ENCODE measurements at places on chromosomes 4 and X.

GRCh38 chr4:44817930-44818329, 91.6 kb upstream of the GNPDA2 start:
- no peak for DNase-seq

GRCh38 chr4:1365271-1366178, 18.5 kb downstream of the UVSSA start:
- DNase-seq: peak; percentile 54

DNA sequence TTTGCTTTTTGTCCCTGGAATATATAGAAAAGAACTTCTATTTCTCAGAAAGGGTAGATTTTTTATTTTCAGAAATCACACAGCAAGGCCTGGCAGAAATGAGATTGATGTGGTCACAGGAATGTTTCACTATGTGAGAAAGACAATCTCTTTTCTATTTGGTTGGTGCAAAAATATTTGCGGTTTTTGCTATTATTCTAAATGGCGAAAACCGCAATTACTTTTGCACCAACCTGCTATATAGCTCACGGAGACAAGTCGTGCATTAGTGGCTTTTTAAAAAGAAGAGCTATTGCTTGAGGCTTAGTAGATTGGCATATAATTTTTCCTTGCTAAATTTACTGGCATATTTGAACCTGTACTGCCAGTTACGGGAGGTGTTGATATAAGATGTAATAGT, 100.4 kb downstream of the ITM2A start:
- DNase-seq: no peak

GRCh38 chr4:134337574-134337973, 136.0 kb upstream of the PABPC4L start:
- DNase-seq: no peak

- peak; percentile 73 for DNase-seq
Measured at GRCh38 chr4:120156120-120156718, 89.6 kb upstream of the MAD2L1 start.

DNA sequence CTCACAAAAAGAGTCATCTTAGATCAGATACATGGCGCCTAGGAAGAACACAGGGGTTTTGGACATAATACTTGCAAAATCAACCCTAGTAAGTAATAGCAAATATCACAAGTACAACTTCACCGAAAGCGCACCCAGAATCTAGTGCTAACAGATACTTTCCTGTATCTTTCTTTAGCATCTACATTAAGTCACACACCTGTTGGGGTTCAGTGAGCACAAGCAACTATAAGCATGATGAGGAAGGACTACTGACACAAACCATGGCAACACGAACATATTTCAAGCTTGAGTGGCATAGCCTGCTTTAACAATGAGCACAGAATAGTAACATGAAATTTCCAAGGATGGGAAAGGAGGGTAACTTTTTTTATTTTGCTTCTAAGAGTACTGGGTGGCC, 116.1 kb downstream of the GPC3 start:
- DNase-seq: no peak

GRCh38 chr4:16078195-16078760, 5.5 kb downstream of the PROM1 start:
- DNase-seq: no peak

DNA sequence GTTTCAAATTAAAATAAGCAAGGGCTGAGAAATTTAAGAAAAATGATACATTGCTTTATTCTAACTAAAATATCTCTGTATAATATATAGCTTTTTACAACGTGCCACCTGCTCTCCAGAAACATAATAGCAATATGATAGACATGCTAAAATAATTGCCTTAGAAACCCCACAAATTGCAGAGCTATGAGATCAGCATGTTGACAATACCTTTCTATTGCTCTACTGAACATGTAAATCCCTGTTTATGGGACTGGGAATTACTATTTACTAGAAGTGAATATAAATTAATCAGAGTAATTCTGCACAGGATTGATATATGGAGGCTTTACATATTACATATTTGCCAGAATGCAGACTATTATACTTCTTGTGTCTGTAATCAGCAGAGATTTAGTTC, 1831.1 kb upstream of the IGFBP7 start:
- DNase-seq: no peak

- peak; percentile 66 for DNase-seq
Measured at GRCh38 chr4:188387179-188387791, 248.0 kb downstream of the TRIML1 start.

- no peak for DNase-seq
Measured at GRCh38 chrX:45351478-45351877, 150.8 kb upstream of the DIPK2B start.

- DNase-seq: no peak
Measured at GRCh38 chrX:115892056-115892708, 278.4 kb upstream of the AGTR2 start.

DNA sequence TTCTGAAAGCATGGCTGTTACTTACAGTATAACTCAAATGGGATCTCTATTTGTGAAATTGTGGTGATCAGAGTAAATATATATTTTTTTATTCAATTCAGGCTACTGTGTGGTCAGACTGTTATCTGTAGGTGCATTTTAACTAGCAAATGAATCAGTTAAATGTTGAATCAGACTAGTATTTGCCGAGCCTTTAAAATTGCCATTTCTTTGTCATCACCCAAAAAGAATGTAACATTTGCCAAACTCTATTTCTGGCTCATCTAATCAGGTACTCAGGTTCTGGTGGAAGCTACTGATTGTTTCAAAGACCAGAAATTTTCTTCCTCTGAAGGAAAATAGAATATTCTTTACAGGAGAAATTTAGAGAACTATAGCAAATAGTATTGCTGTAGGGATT, 1.8 kb upstream of the NAA15 start:
- no peak for DNase-seq

DNA sequence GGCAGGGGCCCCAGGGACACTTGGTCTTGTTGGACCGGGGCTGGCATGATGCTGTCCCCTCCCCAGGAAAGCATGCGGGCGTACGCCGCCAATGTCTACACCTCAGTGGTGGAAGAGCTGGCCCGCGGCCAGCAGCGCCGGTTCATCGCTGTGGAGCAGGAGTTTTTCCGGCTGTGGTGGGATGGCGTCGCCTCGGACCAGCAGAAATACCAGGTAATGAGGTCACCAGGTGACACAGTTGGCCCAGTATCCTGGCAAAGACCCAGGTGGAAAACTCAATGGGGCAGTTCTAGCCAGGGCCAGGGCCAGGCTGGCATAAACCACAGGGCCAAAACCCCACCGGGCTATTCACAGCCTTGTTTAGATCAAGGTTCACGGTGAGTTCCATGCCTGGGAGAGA, 1.5 kb downstream of the MAN2B2 start:
- DNase-seq: no peak

DNA sequence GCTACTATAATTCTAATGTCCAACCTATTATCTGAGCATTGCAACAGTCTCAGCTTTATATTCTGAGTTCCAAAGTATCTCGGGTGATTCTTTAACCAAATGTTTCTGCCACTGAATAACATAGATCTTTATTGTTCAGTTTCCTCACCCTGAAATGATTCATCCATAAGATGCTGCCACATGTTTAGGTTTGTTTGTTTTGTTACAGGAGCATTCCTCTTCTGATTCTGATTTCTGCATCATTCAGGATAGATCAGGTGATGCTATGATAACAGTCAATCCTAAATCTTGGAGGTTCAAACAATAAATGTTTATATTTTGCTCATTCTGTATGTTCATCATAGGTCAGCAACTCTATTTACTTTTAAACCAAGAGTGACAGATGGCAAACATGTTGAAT, 927.6 kb downstream of the PCDH7 start:
- no peak for DNase-seq

GRCh38 chr4:78889955-78890354, 49.3 kb downstream of the PAQR3 start:
- DNase-seq: no peak

DNA sequence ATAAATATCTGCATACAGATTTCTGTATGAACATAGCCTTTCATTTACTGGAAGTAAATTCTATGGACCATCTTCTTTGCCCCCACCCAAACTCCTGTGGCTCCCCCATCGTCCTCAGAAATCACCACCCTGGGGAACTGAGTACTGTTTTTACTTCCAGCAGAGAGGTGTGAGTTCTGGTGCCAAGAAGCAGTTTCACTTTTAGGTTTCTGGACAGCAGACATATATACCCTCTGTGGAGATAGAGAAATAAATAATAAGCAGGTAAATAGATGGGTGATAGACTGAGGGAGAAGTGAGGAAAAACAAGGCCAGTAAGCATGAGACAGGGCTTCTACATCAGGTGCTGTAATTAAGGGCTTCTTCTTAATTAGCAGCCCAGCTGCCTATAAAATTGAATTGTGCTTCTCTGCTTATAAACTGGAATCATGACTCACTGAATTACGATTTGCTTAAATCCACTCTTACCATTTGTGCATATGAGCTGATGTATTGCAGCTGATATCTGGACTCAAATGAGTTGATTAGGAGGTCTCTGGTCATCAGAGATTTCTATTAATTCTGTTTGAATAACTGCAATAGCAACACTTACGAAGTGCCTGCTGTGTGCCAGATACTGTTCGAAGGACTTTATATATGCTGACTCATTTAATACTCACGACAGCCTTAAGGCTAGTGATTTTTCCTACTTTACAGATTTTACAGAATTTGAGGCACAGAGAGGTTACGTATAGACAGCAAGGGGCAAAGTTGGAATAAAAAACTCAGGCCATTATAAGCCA, 60.8 kb upstream of the DHX15 start:
- no peak for DNase-seq
